Activated T-helper 1 cell treated with anti-CD3 and anti-CD28 coated beads, Interleukin-2, amount 50 U/mL, for 16 hours (primary cell): ENCODE measurements at places on chromosomes 11 and 22.

DNA sequence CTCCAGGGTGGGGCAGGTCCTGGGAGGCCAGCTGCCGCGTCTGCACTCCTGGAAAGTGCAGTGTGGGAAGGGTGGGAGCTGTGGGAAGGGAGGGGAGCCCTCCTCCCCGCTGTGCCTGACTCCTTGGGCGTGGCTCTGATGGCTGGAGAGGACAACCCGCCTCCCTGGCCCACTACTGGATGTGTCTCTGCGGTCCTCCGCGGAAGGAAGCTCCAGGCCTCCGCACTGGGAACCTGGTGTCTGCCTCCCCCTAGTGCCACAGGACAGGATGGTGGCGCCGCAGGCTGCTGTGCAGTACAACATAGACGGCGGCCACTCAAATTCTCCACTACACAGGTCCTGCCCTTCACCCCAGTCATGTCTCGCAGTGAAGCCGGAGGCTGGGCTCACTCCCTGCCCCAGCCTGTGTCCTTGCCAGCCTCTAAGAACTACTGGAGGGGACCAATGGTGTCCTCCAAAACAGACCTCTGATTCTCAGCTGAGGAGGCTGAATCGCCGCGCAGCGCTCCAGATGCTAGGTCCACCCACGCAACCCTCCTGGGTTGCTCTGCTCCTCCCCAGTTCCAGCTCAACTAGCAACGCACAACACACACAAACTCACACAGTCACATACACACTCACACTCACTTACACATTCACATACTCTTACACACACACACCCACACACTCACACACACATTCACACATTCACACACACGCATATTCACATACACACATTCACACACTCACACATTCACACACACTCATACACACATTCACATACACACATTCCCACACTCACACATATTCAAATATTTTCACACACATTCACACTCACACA is 12.4 kb upstream of the DSCAML1 start:
- no peak for DNase-seq

DNA sequence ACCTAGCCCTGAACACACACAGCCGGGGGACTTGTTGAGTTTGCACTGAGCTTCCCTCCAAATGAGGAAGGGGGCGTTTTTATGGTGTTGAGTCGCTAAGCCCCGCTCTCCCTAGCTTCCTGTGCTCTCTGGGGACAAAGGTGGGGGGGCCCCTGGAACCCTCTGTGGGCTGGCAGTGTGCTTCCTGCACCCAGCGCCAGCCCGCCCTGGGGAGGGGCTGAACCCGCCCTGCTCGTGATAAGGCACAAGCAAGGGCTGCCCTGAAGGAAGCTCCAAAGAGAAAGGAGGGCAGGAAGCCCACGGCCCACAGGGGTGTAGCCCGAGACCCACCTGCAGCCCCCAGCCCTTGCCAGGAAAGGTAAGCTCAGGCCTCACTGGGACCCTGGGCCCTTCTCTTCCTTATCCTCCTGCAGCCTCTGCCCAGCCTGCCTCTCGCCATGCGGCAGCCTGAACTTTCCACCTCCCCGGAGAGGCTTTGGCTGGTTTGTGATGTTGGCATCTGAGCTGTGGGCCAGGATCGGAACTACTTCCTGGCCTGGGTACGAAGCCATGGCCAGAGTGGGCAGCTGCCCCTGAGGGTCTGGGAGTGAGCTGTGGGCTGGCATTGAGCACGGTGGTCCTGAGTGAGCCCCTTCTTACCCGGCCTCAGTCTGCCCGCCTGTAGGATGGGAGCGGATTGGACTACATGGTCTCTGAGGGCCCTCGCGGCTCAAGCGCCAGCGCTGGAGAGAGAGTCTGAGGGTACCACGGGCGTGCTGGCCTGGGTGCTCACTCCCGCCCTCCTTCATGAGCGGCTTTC is at the start of gene FERMT3:
FERMT3 (plus strand) TSS at position 265 of the 799 bp plus-strand sequence. CDS start 644 bp downstream, outside the sequence.
- DNase-seq: peak; percentile 30

DNA sequence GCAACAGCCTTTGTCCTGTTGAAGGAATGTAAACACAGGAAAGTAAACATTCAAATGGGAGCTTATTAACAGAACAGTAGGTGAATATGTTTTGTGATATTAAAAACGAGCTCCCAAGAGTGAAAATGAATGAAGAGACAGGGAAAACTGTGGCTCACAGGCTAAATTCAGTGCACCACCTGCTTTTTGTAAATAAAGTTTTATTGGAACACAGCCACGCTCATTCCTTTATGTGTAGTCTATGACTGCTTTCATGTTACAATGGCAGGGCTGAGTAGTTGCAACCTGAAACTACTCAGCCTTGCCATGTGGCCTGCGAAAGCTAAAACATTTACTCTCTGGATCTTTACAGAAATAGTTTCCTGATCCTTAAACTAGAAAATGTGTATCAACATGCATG is 136.9 kb downstream of the MYO18B start:
- no peak for DNase-seq

GRCh38 chr11:93392867-93393266 is 62.3 kb downstream of the DEUP1 start:
- no peak for DNase-seq

DNA sequence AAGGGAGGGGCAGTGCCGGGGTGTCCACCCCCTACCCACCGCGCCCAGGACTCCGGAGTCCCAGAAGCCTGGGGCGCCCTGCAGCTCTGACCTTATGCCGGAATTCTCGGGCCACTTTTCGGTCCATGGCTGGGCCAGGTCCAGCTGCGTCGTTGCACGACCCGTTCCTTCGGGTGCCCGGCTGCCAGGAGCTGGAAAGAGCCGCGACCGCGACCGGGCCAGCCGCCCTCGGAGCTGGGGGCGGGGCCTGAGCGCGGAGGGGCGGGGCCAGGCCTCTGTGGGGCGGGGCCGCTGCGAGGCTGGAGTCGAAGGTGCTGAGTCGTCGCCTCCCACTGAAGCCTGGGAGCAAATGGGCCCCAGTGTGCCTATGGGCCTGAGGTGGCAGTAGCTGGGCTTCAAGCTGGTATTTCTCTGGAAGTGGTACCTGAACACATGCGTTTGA is at the start of gene USH1C:
USH1C (minus strand) TSS at position 236 of the 442 bp plus-strand sequence; CDS start at position 127, 109 bp downstream.
- no peak for DNase-seq

DNA sequence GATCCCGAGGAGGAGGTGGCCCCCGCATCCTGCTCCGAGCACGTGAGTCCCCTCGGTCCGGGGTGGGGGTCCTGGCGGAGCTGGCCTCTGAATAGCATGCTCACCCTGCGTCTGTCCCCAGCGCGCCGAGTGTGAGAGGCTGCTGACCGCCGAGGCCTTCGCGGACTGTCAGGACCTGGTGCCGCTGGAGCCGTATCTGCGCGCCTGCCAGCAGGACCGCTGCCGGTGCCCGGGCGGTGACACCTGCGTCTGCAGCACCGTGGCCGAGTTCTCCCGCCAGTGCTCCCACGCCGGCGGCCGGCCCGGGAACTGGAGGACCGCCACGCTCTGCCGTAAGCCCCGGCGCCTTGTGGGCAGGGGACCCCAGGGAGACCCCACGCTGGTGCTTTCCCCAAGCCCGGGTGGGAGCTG is 3.5 kb downstream of the MUC2 start:
- DNase-seq: no peak

DNA sequence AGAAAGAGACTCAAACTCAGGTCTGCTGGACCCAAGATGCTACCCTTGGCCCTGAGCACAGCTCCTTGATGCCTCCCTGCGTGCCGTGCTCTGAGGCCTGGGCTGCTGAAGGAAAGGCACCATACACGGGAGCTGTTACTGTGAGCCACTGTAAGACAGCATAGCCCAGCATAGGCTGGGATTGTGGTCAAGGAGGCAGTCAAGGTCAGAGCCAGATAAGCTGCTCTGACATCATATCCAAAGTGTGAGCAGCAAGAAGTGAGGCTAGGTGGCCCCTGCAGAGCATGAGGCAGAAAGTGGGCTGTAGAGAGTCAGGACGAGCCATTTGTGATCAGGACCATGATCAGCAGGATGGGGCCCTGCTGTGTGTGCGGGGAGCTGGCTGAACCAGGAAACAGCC is 7.7 kb downstream of the SLC22A8 start:
- no peak for DNase-seq

DNA sequence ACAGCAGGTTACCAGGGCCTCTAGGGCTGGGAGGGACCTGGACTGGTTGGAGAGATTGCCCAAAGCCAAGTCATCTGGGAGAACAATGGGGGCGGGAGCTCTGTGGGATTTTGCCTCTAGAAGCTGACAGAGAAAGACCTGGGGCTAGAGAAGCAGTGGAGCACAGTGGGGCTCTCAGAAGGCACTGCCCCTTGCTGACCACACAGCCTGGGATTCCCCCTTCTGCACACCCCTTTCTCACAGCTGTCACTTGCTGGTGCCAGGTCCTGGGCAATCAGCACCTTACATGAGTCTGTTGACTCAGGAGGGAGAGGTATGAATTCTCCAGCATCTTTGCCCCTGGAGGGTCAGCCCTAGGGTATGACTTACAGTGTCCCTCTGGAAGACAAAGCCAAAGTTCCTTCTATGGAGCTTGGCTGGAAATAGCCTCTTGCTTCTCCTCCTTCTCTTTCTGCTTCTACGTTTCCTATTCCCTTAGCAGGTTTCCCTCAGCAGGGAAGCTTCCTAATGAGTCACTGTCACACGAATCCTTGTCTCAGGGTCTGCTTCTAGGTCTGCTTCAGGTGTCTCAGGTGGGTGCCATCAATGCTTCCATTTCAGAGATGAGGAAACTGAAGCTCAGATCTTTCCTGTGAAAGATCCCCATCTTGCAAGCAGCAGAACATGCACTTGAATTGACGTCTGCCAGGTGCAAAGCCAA is 27.0 kb downstream of the GDPD5 start:
- DNase-seq: no peak

- DNase-seq: no peak
These were observed 35.5 kb downstream of the FDX1 start for GRCh38 chr11:110465231-110465630.

- no peak for DNase-seq
These were observed 59.9 kb downstream of the TRAF6 start for GRCh38 chr11:36450110-36450572.

GRCh38 chr22:43811777-43812148 is 342 bp downstream of the EFCAB6 start:
- DNase-seq: no peak

- no peak for DNase-seq
These were observed 22.5 kb downstream of the TRAF6 start for GRCh38 chr11:36487619-36488018.

DNA sequence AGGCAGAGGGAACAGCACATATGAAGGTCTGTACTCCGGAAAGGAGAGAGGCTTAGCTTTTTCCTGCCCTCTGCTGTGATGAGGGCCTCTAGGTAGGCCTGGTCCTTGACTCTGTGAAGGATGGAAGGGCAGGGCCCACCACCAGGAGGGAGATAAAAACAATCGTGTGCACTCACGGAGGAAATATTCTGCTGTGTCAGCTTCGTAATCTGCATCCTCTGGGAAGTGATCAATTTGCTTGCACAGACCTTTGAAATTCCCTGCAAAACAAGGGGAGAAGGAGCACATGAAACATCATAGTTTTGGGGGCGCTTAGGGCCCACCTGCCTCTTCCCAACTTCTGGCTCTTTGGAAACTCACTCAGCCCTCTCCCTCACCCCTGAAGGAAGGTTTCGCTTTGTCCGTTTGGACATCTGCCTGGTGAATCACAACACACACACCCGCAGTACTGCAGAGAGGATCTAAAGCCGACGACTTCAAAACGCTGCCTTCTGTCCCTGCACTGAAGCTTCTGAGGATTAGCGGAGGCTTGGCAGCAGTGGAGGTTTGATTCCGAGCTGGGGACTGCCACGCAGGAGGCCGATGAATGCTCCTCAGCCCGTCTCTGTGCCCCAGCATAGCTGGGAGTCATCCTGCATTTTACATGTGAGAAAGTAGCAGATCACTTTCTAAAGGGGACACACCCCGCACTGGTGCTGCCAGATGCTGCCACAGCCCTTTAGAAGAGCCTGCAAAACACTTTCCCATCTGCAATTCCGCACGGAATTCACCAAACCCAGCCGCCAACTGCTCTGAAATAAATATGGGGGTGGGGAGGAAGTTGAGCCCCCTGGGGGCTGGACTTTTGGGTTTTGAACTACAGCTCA is 58.6 kb upstream of the EIF3D start:
- no peak for DNase-seq

GRCh38 chr11:32183512-32183911 is 92.6 kb downstream of the RCN1 start:
- no peak for DNase-seq

GRCh38 chr11:1015826-1016545 is 20.5 kb downstream of the MUC6 start:
- no peak for DNase-seq

- no peak for DNase-seq
These were observed 60.1 kb downstream of the PRR5L start for GRCh38 chr11:36356201-36356600.

DNA sequence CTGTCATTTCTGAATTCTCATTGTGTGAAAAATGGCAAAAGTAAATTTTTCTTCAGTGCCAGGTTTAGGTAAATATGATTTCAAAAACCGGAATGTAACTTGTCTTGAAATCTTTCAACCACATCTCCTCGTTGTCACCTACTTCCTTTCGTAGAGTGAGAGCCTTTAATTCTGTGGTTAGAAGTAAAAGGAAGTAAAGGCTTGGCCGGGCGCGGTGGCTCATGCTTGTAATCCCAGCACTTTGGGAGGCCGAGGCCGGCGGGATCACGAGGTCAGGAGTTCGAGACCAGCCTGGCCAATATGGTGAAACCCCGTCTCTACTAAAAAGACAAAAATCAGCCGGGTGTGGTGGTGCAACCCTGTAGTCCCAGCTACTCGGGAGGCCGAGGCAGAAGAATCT is 29.8 kb downstream of the SGSM3 start:
- DNase-seq: no peak

DNA sequence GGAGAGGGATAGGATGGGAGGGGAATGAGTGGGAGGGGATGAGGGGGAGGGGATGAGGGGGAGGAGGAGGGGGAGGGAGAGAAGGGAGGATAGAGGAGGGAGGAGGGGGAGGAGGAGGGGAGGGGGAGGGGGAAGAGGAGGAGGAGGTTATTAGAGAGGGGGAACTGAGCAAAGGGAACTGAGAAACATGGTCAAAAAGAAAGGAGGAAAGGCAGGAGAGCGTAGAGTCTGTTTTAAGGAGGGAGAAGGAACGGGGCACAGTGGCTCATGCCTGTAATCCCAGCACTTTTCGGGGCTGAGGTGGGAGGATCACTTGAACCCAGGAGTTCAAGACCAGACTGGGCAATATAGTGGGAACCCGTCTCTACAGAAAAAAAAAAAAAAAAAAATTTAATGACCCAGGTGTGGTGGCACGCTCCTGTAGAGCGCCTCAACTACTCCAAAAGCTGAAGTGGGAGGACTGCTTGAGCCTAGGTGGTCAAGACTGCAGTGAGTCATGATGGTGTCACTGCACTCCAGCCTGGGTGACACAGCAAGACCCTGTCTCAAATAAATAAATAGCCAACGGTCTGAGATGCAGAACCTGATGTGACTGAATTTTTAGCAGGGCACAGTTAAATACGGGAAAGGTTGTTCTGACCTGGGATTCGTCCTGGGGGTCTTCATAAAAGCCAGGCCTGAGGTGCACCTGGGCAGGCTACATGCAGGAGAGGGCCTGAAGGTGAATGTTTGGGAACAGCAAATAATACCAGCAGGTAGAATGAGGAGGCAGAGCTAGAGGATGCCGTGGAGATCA is 4.0 kb downstream of the B3GNT6 start:
- no peak for DNase-seq
